ENCODE measurements at places on chromosomes 3 and 15.

GRCh38 chr15:94205366-94205765 is 26.0 kb upstream of the MCTP2 start:
- no peak for DNase-seq

- peak; percentile 26 for DNase-seq
These were observed 31.9 kb downstream of the SMAD6 start for GRCh38 chr15:66733976-66734375.

DNA sequence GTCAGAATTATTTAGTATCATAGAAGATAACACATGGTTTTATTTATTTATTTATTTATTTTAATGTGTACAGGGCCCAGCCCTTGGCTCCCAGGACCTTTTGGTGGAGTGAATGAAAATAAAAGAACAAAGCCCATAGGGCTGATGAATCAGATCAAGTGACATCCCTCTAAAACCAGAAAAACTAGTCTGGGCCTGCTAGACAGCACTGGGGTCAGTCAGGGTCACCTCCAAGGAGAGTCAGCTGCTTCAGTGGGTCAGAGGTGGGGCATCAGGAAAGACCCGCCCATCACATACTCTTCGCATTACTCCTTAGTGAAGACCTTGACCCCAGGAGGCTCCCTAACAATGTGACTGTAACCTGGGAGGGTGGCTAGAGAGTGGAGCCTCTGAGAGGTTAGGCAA is 12.8 kb downstream of the PPCDC start:
- DNase-seq, result no peak

GRCh38 chr3:169147238-169148008 is 516.1 kb downstream of the MECOM start:
- no peak for DNase-seq

- no peak for DNase-seq
These were observed 4.2 kb upstream of the CCR2 start for GRCh38 chr3:46349484-46350261.

All from anterior cingulate cortex (tissue), 58 donors.